ENCODE measurements at places on chromosomes 13 and 19.
A peak's percentile ranks its signal among the peaks of the same experiment; 100 is the strongest.

DNA sequence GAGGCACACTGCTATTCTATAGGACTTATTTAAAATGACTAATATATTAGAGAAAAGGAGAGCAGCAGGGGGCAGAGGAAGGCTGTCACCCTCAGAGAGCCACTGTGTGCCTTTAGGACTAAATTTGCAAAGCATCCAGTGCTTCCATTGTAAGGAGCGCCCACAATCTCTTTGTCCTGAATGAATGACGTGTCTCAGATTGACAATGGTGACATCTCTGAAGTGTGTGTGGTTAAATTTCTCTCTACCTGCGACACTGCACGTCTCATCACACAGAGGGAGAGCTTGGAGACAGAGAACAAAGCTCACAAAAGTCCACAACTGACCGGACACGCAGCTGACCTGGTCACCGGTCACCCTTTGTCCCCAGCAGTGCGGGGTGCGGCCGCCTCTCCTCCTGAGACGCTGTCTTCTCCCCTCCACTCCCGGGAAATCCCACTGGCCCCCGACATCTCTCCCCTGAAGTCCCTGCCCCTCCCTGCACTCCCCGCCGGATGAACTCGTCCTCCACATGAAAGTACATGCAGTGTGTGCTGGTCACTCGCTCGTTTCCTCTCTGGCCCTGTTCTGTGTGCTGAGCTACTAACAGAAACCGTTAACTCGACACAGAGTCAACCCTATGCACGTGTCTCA lies 107.2 kb downstream of the RAB20 start:
- DNase-seq, result no peak

DNA sequence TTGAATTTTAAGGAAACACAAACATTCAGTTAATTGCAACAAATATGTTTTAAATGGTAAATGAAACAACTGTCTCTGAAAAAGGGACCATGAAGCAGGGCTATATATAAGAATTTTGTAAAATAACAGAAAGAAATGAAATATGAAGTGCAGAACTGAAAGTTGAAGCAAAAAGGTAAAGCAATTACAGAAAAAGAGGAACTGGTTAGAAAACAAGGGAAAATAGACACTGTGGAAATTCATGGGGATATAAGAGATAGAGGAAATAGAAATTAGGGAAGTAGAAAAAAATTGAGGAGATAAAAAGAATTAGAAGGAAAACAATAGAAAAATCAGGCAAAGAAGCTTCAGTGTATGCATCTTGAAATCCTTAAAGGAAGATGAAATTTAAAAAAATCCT lies 40.0 kb upstream of the TDRD3 start:
- DNase-seq, result no peak

DNA sequence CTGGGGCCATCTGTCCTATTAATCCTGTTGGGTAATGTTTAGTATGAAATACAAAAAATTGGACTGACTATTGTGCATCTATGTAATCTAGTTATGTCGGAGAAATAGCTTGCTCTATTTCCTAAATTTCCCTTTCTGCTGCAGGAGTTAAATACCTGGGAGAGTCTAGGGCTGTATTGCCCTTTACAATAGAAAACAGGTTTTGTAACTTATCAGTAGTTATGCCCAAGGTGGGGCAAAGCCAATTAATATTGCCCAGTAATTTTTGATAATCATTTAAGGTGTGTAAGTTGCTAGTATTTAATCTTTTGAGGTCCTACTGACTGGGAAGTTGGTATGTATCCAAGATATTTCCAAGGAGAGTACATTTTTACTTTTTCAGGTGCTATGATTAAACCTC lies 838.1 kb downstream of the DACH1 start:
- no peak for DNase-seq

- no peak for DNase-seq
These were observed 418.0 kb downstream of the NDFIP2 start for GRCh38 chr13:79898996-79899395.

DNA sequence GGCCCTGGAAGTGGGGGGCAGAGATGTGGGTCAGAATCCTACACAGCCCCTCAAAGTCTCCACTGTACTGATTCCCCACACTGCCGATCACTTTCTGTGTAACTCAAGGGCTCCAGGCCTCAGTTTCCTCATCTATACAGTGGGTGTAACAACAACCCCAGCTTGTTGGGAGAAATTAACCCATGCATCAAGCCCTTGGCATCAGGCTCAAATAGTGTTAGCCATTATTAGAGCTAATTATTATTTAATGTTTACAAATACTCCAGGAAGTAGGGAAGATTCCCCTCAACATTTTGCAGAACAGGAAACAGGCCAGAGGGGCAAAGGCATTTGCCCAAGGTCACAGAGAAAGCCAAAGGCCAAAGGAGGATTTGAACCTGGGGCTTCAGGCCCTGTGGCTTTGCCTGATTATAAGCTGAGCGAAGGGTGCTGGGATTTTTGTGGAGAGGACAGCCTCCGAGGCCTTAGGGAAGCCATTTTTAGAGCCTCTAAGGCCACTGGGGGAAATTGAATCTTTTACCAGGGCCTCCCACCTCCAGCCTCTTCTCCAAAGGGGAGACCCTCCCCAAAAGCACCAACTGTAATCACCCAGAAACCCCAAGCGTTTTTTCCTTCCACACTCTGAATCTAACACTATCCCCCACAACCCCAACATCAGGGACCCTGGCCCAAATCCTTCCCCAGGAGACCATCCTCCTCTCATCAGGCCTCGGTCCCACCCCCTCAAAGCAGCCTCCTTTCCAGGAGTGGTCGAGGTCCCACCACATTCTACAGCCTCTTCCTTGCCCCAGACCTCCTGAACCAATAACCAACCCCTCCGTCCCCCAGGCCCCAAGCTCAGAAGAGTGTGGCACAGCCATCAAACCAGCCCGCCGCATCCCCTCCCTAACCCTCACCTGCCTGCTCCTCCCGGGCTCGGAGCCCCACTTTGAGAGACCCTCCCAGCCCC lies 1.1 kb downstream of the FKBP8 start:
- DNase-seq, result no peak

DNA sequence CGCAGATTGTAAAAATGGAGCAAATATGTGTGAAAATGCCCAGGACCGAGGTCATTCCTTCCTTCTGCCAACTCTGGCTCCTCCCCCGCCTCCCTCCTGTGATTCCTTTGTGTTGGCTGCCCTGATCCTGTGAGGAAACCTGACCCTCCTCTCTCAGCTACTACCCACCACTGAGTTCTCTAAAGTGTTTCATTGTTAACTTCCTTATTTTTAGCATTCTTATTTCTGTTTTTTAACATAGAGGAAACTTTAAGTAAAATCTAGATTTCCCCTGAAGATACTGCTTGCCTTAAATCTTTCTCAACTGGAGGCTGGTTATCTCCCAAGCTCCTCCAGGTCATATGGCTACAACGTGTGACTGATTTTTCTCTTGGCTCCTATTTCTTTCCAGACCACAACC lies 21.7 kb upstream of the FBXL3 start:
- DNase-seq, result no peak

DNA sequence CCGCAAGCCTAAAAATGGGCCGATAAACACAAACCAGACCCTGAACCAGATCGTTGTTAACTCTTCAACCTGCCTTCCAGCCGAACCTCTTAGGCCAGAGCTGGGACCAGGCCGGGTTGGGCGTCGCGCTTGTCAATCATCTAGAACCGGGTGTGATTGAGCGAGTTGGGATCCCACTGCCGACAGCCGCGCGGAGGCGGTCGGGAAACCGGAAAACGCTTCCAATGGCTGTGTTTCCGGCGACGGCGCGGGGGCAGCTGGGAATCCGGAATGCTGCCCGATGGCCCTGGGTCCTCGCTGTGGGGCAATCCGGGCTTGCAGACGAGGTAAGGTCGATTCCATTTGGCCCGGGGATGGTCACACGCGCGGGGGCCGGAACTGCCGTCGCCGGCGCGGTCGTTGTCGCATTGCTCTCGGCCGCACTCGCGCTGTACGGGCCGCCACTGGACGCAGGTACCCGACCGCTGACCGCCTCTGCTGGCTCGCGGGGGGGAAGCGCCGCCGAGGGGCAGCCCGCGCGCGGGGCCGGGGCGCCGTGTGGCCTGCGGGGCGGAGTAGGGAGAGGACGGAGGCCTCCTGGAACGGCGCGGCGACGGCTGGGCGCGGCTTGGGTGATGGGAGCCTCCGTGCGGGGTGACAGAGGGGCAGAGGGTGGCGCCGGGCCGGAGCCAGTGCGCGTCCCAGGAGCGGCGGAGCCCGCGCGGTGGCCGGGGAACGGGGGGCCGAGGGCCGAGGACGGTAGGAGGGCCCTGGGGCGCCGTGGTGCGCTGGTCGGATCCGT lies at the start of gene NAXD:
TSS of gene NAXD (plus strand) at position 224 of the 781 bp plus-strand sequence. CDS start at position 281, 57 bp downstream.
- peak; percentile 96 for DNase-seq

DNA sequence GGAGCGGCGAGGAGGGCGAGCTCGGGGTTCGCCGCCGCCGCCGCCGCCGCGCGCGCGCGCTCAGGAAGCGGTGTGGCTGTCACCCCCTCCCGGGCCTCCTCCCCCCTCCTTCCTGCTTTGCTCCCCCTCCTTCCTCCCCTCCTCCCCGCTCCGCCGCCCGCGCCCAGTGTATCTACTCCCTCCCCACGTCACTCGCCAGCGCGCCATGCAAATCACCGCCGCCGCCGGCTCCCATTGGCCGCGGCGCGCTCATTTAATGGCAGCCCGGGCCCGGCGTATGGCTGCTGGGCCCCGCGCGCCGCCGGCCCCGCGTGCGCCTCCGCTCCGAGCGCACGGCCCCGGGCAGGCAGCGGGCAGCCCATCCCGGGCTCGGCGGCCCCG lies 335 bp upstream of the SOX1 start:
- DNase-seq, result no peak

DNA sequence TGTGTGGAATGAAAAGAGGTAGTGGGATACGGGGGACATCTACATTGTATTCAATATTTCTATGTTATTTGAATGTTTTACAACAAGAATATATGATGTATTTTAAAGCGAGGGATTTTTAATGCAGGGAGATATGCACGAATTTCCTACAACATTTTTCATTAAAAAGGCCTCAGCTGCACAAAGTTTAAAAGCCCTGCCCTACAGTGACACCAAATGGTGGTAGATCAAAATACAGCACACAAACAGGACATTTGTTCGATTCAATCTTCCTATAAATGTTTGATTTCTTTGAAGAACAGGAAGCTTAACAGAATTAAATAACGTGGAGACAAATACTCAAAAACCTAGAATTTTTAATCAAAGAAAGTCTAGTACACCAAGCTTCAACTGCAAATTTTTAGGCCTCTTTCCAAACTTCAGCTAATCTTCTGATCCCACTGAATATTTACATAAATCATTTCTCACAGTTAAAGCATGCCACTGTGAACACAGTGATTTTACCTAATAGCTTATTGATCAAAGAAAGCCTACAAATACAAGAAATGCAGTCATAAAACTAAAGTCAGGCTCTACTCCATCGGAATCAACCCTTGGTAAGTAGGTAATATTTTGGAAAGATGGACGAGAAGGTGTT lies 257.2 kb downstream of the DIAPH3 start:
- DNase-seq, result peak; percentile 39

- peak; percentile 71 for DNase-seq
These were observed 9.1 kb downstream of the ZNF653 start for GRCh38 chr19:11496391-11497163.

DNA sequence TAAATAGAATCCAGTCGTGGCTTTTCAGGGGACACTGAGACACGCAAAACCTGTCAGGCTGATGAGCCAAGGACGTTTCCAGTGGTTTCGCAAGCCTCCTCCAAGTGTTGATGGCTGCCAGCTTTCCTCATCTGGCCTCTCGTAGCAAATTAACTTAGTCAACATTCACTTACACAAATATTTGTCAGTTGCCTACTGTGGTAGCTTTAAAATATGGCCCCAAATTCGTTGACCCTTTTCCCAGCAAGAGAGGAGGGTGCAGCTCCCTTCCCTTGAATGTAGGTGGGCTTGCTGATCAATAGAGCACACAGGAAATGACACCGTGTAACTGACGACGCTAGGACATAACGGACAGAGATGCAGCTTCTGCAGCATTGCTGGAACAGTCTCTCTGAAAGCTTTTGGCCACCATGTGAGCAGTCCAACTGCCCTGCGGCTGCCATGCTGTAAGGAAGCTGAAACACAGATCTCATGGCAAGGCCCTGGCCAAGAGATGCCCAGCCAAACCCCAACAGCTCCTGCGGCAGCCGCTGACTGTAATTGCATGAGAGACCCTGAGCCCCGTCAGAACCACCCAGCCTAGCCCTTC lies 5.5 kb upstream of the RANBP3 start:
- DNase-seq, result peak; percentile 38

GRCh38 chr19:3338541-3339181 lies 27.7 kb upstream of the NFIC start:
- peak; percentile 28 for DNase-seq

GRCh38 chr13:40764587-40765403 lies 6.2 kb downstream of the MRPS31 start:
- DNase-seq, result no peak

DNA sequence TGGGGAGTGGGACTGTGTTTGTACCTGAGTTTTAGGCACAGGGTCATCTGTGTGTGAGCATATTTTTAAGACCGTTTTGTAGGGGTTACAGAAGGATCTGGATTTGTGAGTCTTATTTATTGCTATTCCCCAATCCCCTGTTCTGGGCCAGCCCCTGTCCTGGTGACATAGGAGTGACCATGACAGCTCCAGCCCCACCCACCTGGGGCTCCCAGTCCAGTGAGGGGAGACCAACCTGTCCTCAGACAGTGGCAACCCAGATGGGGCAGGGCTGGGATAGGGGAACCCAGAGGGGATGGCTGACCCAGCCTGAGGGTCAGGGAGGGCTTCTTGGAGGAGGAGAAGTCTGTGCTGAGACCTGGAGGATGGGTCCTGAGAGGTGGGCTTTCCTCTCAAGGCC lies 10.7 kb downstream of the TMEM160 start:
- no peak for DNase-seq

- DNase-seq, result no peak
These were observed 1.7 kb downstream of the ZNF446 start for GRCh38 chr19:58477871-58478270.

DNA sequence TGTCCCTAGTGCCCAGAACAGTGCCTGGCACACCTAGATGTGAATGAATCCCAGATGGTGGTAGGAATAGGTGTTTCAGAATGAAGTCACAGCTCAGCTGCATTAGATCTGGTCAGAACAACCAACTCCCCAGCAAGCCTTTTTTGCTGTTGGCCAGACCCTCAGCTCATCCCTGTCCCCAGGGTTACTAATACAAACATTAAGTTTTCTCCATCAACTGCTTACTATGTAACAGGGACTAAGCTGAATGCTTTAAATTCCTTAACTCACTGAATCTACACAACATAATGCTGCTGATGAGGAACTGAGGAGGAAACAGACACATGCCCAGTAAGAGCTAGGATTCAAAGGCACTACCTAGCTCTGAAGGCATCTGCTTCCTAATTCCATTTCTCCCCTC lies 18.8 kb downstream of the SMG9 start:
- peak; percentile 7 for DNase-seq

GRCh38 chr19:10089801-10090375 lies 3.8 kb downstream of the SHFL start:
- no peak for DNase-seq

- DNase-seq, result peak; percentile 21
These were observed at the start of gene TRAPPC6A for GRCh38 chr19:45177817-45178261. TRAPPC6A (minus strand) TSS chr19:45178237; CDS start chr19:45178218, 19 bp downstream.

GRCh38 chr19:18227781-18228271 lies 1.6 kb upstream of the PDE4C start:
- DNase-seq, result no peak
